NCI-H187 treated with DMSO at 0.1 percent for 48 hours (cell line): ENCODE measurements at places on chromosomes 7 and 10.

DNA sequence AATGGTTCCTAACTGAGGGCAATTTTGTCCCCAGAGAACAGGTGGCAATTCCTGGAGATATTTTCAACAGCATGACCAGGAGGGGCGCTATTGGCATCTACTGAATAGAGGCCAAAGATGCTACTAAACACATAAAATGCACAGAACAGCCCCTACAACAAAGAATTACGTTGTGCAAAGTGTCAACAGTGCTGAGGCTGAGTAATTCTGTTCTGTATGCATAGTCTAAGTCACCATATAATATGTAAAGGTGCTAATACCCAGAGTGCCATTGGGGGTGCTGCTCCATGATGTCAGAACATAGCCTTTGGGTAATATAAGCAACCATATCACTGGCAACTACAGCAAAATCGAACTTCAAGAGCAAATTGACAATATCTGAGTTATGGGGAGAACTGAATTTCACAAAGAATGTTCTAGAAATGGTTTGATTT, 213.3 kb upstream of the PHYHIPL start:
- no peak for DNase-seq

DNA sequence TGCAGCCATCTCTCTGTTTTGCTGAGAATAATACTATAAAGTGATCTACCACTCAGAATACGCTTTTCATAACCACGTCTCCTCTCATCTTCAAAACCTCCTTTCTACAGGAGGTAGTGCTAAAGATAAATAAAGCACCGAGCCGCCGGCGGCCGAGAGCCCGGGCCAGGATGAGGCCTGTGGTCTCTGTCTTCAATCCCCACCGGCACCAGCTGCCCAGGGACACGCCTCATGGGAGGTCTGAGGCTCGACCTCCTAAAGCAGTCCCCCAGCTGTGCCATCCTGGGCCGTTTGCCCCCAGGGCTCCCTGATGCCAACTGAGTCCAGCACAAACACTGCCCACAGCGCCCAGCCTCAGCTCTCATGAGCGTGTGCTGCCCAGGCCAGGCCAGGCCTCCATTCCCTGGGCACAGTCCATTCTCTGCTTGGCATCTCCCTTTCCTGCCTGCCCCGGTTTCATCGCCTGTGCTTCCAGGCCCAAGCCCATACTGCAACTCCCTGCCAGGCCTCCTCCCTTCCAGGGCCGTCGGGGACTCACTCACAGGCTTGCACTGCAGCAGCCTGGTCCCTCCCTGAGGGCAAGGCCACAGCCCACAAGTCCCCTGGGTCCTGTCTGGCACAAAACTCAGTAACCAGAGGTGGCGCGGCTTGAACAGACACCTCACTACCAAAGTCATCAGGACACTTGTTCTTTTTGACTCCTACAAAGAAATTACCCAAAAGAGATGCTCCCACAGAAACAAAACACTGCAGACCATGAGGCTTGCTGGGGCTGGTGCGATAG, 2.5 kb downstream of the INTS1 start:
- no peak for DNase-seq

DNA sequence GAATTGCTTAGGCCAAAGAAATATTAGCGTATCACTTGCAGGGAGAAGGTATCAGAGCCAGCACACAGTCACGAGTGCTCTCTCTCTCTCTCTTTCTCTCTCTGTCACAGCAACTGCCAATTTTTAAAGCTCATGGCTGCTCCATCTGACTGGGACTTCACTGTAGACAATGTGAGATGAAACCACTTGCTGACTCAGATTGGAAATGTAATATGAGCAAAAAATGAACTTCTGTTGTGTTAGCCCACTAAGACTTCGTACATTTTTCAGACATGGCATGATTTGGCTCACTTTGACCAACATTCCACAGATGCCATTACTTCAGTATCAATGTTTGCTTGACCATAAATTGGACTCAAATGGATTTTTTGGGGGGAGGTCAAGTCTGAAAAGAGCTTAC, 68.1 kb downstream of the DGKB start:
- no peak for DNase-seq

- DNase-seq = no peak
Observed at GRCh38 chr10:86759073-86759672, 2.8 kb downstream of the BMPR1A start.

GRCh38 chr7:77699056-77699455, 2.8 kb downstream of the RSBN1L start:
- no peak for DNase-seq

DNA sequence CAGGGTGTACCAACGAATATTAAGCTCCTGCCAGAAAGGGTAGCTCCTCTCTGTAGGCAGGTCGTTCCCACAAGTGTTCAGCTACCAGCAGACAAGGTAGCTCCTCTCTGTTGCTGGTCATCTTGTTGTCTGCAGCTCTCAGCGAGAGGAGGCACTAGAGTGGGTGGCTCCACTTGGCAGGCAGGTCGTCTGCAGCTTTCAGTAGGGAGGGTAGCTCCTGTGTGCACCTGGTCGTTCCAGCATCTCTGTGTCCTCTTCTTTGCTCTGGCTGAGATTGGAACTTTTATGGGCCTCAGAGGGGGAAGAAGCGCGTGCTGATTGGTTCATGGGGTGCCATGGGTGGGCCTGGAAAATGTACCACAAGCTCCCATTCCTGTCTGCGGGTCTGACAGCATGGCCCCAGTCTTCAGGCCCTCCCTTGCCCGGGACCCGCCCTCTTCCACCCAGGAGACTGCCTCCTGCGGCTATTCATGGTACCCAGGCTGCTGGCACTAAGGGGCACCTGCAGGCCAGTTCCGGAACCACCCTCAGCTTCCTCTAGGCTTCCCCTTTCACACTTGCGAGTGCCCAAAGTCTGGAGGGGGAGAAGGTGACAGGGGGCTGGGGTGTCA, 63.9 kb upstream of the CACNA2D1 start:
- DNase-seq = no peak

DNA sequence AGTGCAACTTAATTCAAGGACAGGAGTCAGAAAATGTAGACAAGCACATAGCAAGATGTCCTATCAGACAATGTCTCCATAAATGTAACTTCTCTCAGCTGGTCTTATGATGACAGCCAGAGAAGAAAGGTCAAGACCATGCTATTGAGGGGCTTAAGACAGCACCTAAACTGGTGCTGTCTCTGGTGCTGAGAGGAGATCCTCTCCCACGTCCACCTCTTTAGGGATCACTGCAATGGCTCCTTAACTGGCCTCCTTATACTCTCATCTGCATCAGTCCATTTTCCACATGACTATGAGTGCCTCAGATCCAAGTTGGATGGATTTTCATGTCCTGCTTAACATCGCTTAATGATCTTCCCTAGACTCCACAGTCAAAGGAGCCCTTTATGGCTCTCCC, 210.6 kb downstream of the ARL4A start:
- DNase-seq = no peak

DNA sequence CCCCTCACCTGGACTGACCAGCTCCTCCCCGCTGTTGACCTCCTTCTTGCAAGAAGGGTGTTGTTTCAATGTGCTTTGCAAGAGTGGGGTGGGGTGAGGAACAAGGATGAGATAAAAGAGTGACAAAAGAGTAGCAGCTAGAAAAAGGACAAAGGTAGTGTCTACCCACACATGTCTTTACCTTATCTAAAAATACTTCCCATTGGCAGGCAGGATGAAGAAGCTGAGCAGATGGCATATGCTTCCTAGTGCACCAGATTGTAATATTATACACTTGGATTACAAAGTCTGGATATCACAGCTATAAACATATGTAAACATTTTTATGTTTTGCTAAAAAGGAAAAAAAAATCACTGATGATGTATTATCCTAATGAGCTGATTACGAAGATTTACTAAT, 34.5 kb downstream of the CHN2 start:
- DNase-seq = no peak

DNA sequence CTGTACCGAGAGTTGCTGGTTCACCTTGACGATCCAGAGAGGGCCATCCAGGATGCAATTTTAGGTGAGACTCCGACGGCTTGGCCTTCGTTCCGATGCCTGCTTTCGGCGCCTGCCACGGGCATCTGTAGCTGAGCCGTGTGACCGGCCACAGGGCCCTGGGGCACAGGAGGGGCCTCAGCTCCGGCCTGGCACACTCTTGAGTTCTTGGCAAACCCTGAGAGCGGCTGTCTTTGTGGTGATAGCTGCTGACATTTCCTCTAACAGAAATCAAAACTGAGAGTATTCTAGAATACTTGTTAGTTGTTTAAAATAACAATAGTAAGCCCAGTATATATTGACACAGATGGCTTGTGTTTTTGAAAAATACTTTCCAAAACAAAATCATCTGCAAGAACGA, 52.2 kb upstream of the SUN1 start:
- DNase-seq = no peak

- DNase-seq = no peak
Observed at GRCh38 chr7:81777697-81778096, 7.8 kb upstream of the HGF start.

GRCh38 chr7:1761774-1762173, 91.7 kb downstream of the ELFN1 start:
- no peak for DNase-seq

DNA sequence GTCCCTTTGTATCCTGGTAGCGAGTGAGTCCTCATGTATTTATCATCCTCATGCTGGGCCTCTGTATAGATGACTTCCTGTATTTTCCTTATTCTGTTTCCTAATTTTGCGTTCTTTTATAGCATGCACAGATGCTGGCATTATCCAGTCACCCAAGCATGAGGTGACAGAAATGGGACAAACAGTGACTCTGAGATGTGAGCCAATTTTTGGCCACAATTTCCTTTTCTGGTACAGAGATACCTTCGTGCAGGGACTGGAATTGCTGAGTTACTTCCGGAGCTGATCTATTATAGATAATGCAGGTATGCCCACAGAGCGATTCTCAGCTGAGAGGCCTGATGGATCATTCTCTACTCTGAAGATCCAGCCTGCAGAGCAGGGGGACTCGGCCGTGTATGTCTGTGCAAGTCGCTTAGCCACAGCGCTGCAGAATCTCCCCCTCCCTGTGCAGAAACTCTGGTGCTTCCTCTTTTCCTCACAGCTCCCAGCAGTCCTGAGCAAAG, 183.1 kb upstream of the PRSS58 start:
- no peak for DNase-seq

DNA sequence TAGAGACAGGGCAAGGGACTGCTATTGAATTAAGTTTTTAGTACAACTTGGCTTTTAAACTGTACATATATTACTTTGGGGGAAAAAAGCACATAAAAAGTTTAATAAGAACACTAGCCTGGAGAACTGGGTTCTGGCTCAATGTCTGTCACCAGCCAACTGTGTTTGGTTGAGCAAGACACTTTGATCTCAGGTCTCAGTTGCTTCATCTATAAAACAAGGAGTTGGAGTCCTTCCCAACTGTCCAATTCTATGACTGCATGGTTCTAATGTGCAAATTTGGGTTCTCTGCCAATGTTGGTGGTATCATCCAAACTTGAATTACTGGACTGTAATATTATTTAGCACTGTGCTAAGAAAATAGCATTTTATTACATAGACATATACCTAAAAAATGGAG, 50.3 kb downstream of the ATXN7L1 start:
- DNase-seq = no peak

DNA sequence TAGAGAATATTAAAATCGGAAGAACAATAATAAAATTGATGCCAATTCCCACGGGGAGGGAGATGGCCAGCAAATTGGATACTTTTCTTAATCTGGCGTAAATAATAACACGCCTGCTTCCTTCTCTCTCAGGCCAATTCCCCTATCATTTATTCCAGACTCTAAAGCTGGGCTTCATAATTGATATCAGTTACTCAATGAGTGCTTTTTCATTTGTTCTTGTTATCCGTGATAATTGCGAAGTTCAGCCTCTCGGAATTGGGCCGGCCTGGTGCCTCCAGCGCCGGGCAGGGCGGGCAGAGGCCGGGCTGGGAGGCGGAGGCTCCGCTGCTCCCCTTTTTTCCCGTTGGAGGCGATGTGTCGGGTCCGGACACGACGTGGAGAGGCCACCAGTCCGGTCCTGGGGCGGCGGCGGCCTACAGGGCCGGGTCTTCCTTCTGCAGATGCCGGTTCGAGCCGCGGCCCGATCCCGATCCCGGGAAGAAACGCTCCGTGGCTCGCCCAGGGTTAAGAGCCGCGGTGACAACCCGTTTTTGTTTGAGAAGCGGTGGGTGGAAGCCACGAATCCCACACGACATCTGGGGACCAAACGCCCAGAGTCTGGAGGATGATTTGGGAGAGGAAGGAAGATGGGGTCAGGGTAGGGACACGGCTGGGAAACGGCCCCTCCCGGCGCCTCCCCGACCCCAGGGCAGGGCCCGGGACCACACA, 13.6 kb downstream of the UNCX start:
- DNase-seq = no peak

DNA sequence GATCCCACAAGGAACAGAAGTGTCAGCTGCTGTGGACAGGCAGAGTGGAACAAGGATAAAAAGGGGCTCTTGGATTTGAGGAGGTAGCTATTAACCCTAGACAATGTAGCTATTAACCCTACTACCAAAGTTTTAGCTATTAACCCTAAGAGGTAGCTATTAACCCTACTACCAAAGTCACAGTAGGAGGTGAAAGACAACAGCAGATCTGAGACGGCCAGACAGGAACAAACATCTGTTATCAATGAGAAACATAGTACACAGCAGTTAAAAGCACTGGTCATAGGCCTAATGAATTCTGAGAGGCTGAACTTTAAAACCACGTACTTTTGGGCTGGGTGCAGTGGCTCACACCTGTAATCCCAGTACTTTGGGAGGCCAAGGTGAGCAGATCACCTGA, 11.9 kb downstream of the ERCC6 start:
- DNase-seq = no peak

- no peak for DNase-seq
Observed at GRCh38 chr10:78893217-78893616, 175.5 kb upstream of the ZMIZ1 start.

DNA sequence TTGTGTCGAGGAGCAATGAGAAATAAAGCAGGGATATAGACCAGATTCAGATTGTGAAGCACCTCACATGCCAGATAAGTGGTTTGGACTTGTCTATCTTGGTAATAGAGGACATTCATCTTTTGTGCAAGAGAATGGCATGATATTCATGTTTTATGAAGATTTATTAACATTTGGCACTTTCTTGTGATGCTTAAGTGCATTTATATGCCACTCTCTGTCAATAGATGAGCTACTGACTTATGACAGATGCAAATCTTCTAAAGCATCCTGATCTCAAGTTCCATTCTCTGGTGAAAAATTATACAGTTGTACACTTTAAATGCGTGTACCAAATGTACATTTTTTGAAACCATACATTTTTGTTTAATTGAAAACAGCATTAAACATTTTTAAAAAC, 415.3 kb downstream of the SORCS3 start:
- no peak for DNase-seq

GRCh38 chr7:25863005-25863728, 288.8 kb upstream of the NFE2L3 start:
- no peak for DNase-seq

- no peak for DNase-seq
Observed at GRCh38 chr7:130385600-130386066, 5.3 kb downstream of the CPA1 start.

GRCh38 chr7:143878884-143879283, 23.1 kb downstream of the TCAF1 start:
- DNase-seq = no peak

DNA sequence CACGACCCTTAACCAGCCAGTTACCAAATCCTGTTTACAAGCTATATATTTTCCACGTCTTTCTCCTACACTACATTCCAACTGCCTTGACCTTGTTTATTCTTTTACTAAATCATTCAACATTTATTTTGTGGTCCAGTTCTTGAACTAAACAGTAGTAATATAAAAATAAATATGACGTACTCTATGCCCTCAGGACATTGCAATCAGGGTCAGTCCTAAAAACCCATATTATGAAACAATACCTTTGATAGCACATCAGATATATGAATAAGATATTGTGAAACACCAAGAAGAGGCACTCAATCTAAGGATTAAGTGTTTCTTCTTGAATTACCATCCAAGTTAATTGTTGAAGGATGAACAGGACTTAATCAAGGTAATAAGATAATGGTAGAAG, 52.5 kb upstream of the WNT16 start:
- DNase-seq = no peak
